ENCODE measurements at places on chromosomes 2 and 18. TPM values are rescaled to one million over a fixed set of nuclear protein-coding genes. Genes with fewer than 3 reads are reported as not detected.

DNA sequence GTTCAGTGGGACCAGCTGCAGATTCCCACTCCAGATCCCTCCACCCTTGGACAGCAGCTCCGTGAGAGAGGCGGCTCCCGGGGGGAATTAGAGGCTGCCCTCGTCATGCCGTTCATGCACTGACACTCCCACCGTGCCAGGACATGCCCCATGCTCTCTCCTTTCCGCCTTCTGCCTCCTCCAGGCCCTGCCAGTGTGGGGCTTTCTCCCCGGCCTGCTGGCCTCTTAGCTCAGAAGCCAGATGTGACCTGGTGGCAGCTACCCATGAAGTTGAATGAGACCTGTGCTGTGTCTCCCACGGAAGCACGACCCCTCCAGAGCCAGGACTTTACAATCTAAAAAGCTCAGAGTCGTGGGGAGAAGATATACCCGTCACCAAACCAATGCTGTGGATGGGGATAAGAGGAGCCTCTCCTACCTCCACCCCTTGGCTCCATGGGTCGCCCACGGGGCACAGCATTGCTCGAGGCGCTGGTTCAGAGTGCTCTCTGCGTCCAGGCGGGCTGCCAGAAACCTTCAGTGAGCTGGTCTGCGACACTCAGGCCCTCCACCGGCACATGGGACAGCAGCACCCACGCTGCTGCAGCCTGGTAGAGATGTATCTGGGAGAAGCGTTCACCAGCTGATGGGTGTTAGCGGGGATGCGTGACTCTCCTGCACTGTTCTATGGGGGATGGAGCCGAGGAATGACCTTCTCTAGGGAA lies 111.0 kb upstream of the GPC1 start:
- H3K27ac ChIP-seq = no peak overlapping the region
- peaks cover 2% of the 10 kb centered on the region for H3K4me1 ChIP-seq
- H3K27me3 ChIP-seq = peaks cover 2% of the 10 kb centered on the region
- no peak for DNase-seq
- H3K36me3 ChIP-seq = peaks cover 8% of the 10 kb centered on the region

- H3K27me3 ChIP-seq = no peaks in the 10 kb centered on the region
- no peaks in the 10 kb centered on the region for H3K36me3 ChIP-seq
- no peak overlapping the region for H3K27ac ChIP-seq
- DNase-seq = no peak
- H3K4me3 ChIP-seq = no peak overlapping the region
Observed at GRCh38 chr2:101125808-101126207, 25.4 kb downstream of the TBC1D8 start.

GRCh38 chr2:193845604-193846003 lies 1650.9 kb upstream of the TMEFF2 start:
- no peaks in the 10 kb centered on the region for H3K27me3 ChIP-seq
- H3K27ac ChIP-seq = no peak overlapping the region
- H3K36me3 ChIP-seq = no peaks in the 10 kb centered on the region
- H3K4me1 ChIP-seq = no peaks in the 10 kb centered on the region
- no peak for DNase-seq

Gene HOXD10
- not detected for total RNA-seq

DNA sequence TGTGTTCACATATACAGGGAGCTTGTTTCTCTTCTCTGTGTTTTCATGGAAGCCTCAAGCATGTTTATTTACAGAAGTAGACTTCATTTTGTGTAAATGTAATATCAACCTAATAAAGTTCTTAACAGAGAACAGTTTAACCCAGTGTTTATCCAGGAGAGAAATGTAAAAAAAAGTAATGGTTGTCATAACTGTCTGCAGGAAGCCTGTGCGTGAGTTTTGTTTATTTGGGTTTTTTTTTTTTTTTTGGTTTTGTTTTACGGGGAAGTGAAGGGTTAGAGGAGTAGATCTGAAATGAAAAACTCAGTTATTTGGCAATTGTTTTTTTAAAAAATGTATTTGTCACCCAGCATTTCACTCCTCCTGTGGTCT lies 124.7 kb downstream of the RAPGEF4 start:
- H3K27me3 ChIP-seq = no peaks in the 10 kb centered on the region
- DNase-seq = no peak
- H3K4me1 ChIP-seq = peaks cover 22% of the 10 kb centered on the region
- peak overlapping the region; percentile 2 for H3K4me3 ChIP-seq

GRCh38 chr2:172834881-172835280 lies 99.2 kb downstream of the RAPGEF4 start:
- H3K4me1 ChIP-seq = peaks cover 10% of the 10 kb centered on the region
- no peak for DNase-seq
- H3K36me3 ChIP-seq = no peaks in the 10 kb centered on the region

Gene LIMS4
- total RNA-seq = 0.47 TPM

Gene XDH
- 1.3 TPM for total RNA-seq

DNA sequence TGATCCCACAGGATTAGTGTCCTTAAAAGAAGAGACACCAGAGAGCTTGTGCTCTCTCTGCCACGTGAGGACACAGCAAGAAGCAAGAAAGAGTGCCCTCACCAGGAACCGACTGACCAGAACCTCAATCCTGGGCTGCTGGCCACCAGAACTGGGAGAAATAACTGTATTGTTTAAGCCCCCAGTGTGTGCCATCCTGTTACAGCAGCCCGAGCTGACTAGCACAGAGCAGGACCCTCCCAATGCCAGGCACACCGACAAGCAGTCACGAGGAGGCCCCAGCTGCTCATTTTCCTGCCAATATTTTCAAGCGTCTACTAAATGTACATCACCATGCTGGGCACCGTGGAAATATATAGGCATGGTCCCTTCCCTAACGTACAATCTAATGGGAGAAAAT lies 17.1 kb downstream of the FAM178B start:
- no peaks in the 10 kb centered on the region for H3K36me3 ChIP-seq
- no peak for DNase-seq
- H3K27me3 ChIP-seq = peaks cover 10% of the 10 kb centered on the region
- H3K4me1 ChIP-seq = peaks cover 6% of the 10 kb centered on the region

DNA sequence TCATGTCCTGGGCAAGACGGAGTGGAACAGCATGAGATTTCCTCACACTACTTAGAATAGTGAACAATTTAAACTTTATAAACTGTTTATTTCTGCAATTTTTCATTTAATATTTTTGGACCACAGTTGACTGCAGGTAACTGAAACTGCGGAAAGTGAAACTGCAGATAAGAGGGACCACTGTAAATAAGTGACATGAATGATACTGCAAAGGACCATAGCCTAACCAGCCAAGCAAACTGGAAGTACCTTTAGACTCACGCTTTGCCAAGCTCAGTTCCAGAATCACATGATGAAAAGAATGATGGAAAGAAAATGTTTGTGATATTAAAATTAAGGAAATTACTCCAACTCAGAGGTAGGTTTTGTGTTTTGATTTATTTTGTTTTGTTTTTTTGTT lies 94.6 kb upstream of the ITGA4 start:
- H3K27ac ChIP-seq = no peak overlapping the region
- no peak overlapping the region for H3K4me3 ChIP-seq

DNA sequence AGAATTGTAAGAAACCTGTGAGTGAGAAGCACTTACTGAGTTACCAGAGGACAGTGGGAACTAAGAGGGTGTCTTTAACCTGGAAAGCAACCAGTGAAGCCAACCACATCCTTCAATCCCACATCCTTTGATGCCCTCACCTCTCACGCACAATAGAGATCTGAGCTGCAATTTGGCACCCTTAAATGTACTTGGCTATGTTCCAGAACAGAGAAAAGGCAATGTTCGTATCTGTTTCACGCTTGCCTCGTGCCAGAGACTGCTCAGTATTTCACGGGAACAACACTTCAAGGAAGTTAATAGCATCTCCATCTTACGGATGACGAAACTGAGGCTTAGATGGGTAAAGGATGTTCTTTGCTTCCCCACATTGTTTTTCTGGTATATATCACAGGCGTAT lies 167.4 kb downstream of the DPP10 start:
- no peak overlapping the region for H3K27ac ChIP-seq
- H3K4me3 ChIP-seq = no peak overlapping the region
- DNase-seq = no peak
- H3K27me3 ChIP-seq = peaks cover 2% of the 10 kb centered on the region
- H3K4me1 ChIP-seq = no peaks in the 10 kb centered on the region

GRCh38 chr2:233650981-233651380 lies 14.7 kb downstream of the UGT1A10 start:
- H3K27ac ChIP-seq = no peak overlapping the region
- no peak for DNase-seq
- H3K4me3 ChIP-seq = no peak overlapping the region
- peaks cover 5% of the 10 kb centered on the region for H3K27me3 ChIP-seq

GRCh38 chr2:131048641-131049040 lies 44.6 kb downstream of the FAM168B start:
- peaks cover 2% of the 10 kb centered on the region for H3K4me1 ChIP-seq
- H3K27me3 ChIP-seq = peaks cover 6% of the 10 kb centered on the region
- H3K36me3 ChIP-seq = peaks cover 3% of the 10 kb centered on the region
- no peak overlapping the region for H3K27ac ChIP-seq
- no peak for DNase-seq

GRCh38 chr18:36493349-36494159 lies 196.0 kb downstream of the FHOD3 start:
- no peak for DNase-seq
- H3K36me3 ChIP-seq = no peaks in the 10 kb centered on the region
- peaks cover 13% of the 10 kb centered on the region for H3K4me1 ChIP-seq
- H3K27me3 ChIP-seq = no peaks in the 10 kb centered on the region
- H3K4me3 ChIP-seq = no peak overlapping the region

DNA sequence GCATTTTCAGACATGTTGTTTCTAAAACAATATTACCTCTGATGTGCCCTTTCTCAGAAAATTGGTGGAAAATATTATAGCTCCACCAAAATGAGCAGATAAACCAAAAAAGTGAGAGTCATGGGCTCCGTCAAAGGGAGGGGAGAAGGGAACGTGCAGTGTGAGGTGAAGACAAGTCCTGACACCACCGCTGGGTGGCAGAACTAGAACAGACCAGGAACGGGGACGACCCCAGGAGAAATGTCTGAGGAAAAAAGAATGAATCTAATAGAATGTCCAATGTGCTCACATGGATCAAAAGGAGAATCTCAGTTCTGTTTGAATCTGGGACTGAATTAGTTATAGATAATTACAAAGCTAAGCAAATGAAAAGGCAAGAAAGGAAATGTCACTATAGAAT lies 22.6 kb upstream of the BCL2 start:
- no peak overlapping the region for H3K4me3 ChIP-seq
- DNase-seq = peak; percentile 67
- no peak overlapping the region for H3K27ac ChIP-seq
- peaks cover 2% of the 10 kb centered on the region for H3K27me3 ChIP-seq
- peaks cover 5% of the 10 kb centered on the region for H3K4me1 ChIP-seq

DNA sequence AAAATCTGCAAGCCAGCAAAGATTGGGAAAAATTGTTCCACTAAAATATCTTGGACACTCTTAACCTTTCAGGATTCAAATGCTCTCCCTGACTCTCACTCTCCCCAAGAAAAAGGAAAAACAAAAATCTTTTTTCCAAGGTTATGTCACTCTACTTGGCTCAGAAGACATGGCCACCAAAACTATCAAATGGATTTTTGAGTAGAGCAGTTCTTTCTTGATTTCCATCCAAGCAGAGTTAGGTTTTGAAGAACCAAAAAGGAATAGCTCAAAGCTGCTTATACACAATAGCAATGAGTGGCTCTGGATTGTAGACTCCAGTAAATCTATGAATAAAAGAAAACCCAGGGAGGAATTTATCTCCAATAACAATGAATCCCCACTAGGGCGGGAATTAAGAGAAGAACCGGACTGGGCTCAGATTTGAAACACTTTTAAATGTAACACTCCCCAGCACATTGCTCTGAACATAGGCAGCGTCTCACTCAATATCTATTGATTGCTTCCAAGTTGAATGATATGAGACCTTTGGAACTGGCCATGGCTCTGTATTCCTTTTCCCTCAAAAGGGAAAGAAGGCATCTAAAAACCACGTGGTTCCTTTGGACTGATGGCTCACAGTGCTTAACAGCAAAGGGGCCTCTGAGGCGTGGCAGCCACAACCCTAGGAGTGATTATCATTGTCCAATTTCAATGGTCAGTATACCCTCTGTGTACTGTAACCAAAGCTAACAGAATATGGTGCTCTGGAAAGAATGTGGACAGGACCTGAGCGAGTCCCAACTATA lies 68.3 kb downstream of the SPRED2 start:
- peaks cover 54% of the 10 kb centered on the region for H3K4me1 ChIP-seq
- peak overlapping the region; percentile 36 for H3K4me3 ChIP-seq
- DNase-seq = no peak

Gene AFG3L2
- 46.7 TPM for total RNA-seq

DNA sequence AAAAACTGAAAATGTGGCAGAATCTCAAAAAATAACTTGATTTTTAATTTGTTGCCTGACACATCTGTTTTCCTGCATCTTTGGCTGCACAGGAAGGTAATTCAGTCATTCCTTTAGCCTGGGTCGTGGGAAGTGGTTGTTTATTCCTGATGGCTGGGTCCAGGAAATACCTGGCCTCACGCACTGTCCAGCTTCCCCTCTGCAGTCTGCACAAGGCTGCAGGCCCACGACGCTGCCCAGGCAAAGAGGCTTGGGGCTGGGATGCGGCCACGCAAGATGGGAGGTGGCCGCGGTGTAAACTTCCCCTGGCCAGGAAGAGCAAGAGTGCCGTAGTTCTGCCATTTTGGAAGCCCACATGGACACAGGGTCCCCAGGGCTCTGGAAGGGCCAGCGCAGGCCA lies 28.2 kb downstream of the TSHZ1 start:
- DNase-seq = no peak
- H3K27ac ChIP-seq = no peak overlapping the region
- peaks cover 12% of the 10 kb centered on the region for H3K36me3 ChIP-seq
- H3K4me1 ChIP-seq = no peaks in the 10 kb centered on the region

DNA sequence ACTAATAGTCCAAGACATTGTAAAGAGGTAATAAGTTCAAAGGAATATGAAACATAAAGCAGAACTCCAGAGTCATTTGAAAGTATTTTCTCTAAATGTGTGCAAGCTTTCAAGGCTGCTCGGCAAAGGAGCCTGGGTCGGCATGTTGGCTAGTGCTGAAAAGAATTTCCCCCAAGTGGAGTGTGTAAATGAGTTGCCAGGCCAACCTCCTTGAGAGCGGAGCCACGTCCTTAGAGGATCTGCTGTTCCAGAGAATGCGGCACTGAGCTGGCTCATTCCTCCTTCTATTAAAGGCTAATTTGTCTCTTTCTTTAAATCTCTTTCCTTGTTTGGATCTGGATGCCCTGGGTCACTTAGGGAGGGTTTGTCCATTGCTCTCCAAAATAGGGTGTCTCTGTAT lies 127.5 kb downstream of the RDH14 start:
- no peaks in the 10 kb centered on the region for H3K4me1 ChIP-seq
- no peak overlapping the region for H3K4me3 ChIP-seq
- DNase-seq = no peak
- no peaks in the 10 kb centered on the region for H3K36me3 ChIP-seq
- H3K27ac ChIP-seq = no peak overlapping the region

All from glutamatergic neuron (in vitro differentiated cells).